ENCODE measurements at places on chromosomes 3 and 15. TPM values are rescaled to one million over a fixed set of nuclear protein-coding genes. Genes with fewer than 3 reads are reported as not detected.

The ADAMTS7 gene
- total RNA-seq = 6.2 TPM

The NAA50 gene
- 15.1 TPM for total RNA-seq

The CAPN7 gene
- 118 TPM for total RNA-seq

The CRBN gene
- 43.7 TPM for total RNA-seq

The LTK gene
- 8.1 TPM for total RNA-seq

The SKOR1 gene
- total RNA-seq = 5.8 TPM

The ALPK3 gene
- 0.58 TPM for total RNA-seq

The CPEB1 gene
- total RNA-seq = not detected

The ITGA11 gene
- 2.9 TPM for total RNA-seq

The ARGFX gene
- not detected for total RNA-seq

DNA sequence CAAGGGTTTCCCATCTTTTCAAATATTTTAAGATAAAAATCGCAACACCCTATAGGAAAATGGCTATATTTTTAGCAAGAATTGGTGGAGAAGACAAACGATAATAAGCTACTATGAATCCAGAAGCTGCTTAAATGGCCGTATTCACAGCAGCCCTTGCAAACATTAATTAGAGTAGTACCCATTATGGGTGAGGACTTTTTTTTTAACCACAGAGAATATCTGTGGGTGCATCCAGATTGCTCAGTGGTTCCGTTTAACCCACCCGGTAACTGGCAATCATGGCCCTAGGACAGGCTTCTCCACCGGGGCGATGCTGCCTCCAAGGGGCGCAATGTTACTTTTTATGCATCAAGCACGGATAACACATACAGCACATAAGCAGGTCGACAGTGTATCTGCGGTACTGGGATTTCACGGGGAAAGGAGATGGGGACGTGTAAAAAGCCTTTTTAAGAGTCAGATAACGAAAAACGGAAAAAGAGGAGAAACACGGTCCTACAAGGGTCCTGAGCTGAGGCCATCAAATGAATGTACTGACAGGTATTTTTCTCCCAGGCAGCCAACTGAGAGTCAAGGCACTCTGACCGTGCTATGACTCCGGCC lies 968 bp upstream of the TMEM266 start:
- DNase-seq = peak; percentile 53
- H3K27ac ChIP-seq = no peak overlapping the region
- peaks cover 60% of the 10 kb centered on the region for H3K27me3 ChIP-seq
- peak overlapping the region; percentile 63 for H3K4me3 ChIP-seq
- peaks cover 31% of the 10 kb centered on the region for H3K4me1 ChIP-seq
- H3K36me3 ChIP-seq = no peaks in the 10 kb centered on the region

- H3K4me3 ChIP-seq = no peak overlapping the region
- DNase-seq = peak; percentile 84
- H3K36me3 ChIP-seq = no peaks in the 10 kb centered on the region
- peaks cover 54% of the 10 kb centered on the region for H3K4me1 ChIP-seq
These were observed 1.6 kb upstream of the LTF start for GRCh38 chr3:46466273-46466672.

- H3K36me3 ChIP-seq = no peaks in the 10 kb centered on the region
- no peak for DNase-seq
- no peak overlapping the region for H3K27ac ChIP-seq
- no peaks in the 10 kb centered on the region for H3K27me3 ChIP-seq
- H3K4me3 ChIP-seq = no peak overlapping the region
These were observed 107.7 kb downstream of the IGF2BP2 start for GRCh38 chr3:185717121-185717520.

DNA sequence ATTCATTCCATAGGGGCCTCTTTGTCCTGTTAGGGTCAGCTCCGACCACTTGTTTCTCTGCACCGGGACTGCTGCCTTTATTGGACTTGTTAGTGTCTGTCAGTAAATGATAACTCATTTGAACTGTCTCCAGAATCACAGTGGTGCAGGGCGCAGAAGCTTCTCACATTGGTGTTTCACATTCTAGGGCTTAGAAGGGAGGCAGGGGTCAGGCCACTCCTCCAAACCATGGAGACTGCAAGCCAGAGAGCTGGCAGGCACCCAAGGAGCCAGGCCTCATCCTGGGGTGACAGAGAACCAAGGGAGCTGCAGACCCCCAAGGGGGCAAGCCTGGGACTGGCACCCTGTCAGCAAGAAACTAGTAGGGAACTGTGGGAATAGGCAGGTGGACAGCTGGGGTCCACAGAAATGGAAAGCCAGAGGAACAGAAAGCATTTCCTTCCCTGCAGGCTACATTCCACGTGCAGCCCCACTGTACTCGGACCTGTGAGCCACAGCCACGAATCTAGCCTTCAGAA lies 49.1 kb downstream of the CCNL1 start:
- no peaks in the 10 kb centered on the region for H3K27me3 ChIP-seq
- no peak overlapping the region for H3K4me3 ChIP-seq
- no peak for DNase-seq
- H3K4me1 ChIP-seq = peaks cover 43% of the 10 kb centered on the region
- H3K27ac ChIP-seq = peak overlapping the region; percentile 45
- no peaks in the 10 kb centered on the region for H3K36me3 ChIP-seq

DNA sequence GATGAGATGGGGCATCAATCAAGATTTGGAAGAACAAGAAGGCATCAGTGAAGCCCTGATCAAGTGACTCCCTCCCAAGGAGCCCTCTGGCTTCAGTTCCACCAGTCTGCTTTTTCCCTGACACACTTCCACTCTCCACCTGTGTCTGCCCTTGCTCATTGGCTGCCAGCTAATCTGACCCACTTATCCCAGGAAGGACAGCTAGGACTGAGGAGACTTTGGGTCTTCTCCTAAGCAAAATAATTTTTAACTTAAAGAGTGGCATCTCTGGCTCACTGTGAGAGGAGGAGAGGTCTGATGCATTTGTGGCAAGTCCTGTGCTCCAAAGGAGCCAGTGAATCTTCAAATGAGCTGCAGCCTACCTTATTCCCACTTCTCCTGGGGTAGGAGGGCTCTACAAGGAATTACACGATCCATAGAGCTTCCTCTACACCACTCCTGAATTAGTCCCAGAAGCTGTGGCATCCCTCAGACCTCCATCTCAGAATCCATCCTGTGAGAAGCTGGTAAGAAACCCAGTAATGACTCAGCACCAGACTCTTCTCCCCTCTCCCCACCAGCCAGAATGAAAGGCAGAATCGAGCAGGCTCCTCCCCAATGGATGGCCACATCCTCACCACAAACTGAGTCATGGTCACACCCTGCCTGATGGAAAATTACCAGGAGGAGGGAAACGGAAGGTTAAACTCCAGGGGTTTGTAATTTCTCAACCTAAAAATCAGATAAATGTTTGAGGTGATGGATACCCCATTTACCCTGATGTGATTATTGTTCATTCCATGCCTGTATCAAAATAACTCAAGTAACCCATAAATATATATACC lies 6.3 kb upstream of the PKM start:
- no peak overlapping the region for H3K4me3 ChIP-seq
- DNase-seq = peak; percentile 64
- peak overlapping the region; percentile 73 for H3K27ac ChIP-seq
- H3K36me3 ChIP-seq = peaks cover 15% of the 10 kb centered on the region

DNA sequence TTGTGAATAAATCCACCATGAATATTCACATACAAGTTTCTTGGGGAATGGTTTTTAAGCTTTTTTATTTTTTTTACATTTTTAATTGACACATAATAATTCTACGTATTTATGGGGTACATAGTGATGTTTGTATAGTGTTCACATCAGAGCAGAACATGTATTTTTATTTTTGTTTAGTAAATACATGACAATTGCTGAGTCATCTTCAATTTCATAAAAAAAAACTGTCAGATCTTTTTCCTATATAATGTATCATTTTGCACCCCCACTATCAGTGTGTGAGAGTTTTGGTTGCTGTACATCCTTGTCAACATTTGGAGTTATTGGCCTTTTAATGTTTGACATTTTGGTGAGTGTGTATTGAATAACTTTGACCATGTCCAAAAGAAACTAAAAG lies 39.9 kb upstream of the FILIP1L start:
- H3K36me3 ChIP-seq = no peaks in the 10 kb centered on the region
- peaks cover 30% of the 10 kb centered on the region for H3K4me1 ChIP-seq
- H3K27ac ChIP-seq = no peak overlapping the region
- no peak overlapping the region for H3K4me3 ChIP-seq
- H3K27me3 ChIP-seq = no peaks in the 10 kb centered on the region

DNA sequence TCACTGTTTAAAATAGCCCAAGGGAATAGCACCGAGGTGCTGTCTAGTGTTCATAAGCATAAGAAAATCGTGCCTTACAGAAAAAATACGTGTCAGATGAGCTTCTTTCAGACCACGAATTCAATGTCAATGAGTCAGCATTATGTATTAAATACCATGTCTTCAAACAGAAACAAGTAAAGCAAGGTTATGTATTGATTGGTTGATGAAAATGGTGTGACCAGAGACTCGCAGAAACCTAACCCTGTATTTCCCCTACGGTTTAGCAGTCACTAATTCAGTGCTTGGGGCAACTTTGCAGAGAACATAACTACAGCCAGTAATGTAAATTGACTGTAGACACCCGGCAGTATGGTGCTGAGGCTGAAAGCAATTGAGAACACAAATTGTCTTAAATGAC lies 307.7 kb downstream of the IL5RA start:
- no peak overlapping the region for H3K27ac ChIP-seq
- H3K4me1 ChIP-seq = no peaks in the 10 kb centered on the region
- H3K27me3 ChIP-seq = no peaks in the 10 kb centered on the region
- H3K4me3 ChIP-seq = no peak overlapping the region
- DNase-seq = no peak

DNA sequence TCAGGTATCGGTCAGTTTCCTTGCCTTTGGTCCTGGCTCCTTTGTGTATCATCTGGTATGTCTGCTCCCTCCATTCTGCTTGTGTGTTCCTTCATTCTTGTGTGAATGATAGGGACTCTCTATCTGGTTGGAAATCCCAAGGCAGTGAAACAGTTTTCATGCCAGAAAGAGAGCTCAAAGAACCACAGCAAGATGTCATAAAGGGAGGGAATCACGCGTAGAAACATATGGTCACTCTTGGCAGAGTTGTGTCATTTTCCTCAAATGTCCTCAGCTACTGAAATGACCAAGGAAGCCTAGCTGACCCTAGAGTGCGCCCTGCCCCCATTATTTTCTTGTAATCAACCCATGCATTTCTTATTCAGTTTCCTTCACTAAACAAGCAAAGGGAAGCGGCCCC lies 48.0 kb downstream of the RASGRP1 start:
- H3K27me3 ChIP-seq = no peaks in the 10 kb centered on the region
- H3K4me3 ChIP-seq = no peak overlapping the region
- H3K36me3 ChIP-seq = no peaks in the 10 kb centered on the region
- no peaks in the 10 kb centered on the region for H3K4me1 ChIP-seq

DNA sequence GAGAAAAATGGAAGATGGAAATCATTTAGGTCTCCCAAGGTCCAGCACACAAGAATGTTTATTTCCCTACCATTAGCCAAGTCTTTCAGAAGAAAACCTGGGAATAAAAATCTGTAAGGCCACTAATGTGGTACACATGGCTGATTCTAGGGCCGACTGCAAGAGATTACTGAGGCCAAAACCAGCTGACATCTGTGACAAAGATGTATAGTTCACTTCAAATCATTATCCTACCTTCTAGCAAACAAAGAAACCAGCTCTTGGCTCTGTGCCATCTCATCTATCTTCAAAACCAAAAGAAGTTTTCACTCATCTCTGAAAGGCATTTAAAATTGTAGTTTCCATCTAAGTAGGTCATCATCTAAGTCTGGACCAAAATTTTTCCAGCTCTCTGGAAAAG lies 43.9 kb downstream of the ERC2 start:
- H3K4me1 ChIP-seq = no peaks in the 10 kb centered on the region
- no peaks in the 10 kb centered on the region for H3K36me3 ChIP-seq
- DNase-seq = no peak
- no peak overlapping the region for H3K27ac ChIP-seq
- no peaks in the 10 kb centered on the region for H3K27me3 ChIP-seq

- H3K4me3 ChIP-seq = no peak overlapping the region
- no peak overlapping the region for H3K27ac ChIP-seq
- no peaks in the 10 kb centered on the region for H3K27me3 ChIP-seq
- H3K4me1 ChIP-seq = no peaks in the 10 kb centered on the region
- DNase-seq = no peak
- peaks cover 4% of the 10 kb centered on the region for H3K36me3 ChIP-seq
These were observed 47.9 kb downstream of the PIK3CA start for GRCh38 chr3:179196098-179196497.

DNA sequence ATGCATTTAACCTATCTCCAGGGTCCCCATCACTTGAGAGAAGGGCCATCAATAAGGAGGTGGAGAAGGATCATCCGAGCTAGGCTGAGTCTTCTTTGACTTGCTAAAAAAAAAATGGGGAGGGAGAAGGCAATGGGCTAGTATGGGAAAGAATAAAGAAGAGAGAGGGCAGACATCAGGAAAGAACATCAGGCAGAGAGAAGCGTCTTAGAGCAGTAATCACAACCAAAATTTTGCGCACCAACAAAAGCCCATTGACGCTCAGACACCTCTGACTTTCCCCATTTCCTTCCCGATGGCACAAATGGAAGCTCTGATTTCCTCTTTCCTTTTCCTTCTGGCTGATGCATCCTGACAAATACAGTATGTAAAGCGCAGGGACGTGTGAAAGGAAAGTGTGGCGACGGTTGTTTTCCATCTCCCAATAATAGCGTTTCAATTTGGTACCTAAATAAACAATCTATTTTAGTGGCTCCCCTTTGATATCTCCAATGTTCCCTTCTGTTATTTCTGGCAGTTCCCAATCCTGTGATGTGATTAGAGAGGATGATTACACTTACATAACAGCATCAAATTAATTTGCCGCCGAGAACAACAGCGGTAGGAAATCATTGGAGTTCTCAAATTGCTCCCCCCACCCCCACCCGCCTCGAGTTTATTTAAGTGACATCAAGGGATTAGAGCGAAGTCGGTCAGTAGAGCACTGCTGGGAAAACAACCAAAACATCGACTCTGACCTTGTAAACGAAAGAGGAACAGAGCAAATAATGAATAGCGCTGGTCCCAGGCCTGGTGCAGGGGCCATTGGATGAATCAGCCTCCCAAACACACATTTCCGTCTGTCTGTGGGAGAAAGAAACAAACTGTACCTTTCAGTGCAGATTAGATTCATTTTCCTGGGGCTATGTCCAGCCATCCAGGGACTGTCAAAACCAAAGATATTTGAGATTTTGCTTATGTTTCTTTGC lies 273.3 kb upstream of the ICE2 start:
- no peaks in the 10 kb centered on the region for H3K36me3 ChIP-seq
- no peak overlapping the region for H3K27ac ChIP-seq
- peak; percentile 35 for DNase-seq
- no peak overlapping the region for H3K4me3 ChIP-seq
- H3K27me3 ChIP-seq = no peaks in the 10 kb centered on the region
- peaks cover 21% of the 10 kb centered on the region for H3K4me1 ChIP-seq

GRCh38 chr3:5390221-5390620 lies 202.7 kb downstream of the EDEM1 start:
- H3K36me3 ChIP-seq = no peaks in the 10 kb centered on the region
- no peak overlapping the region for H3K27ac ChIP-seq
- DNase-seq = no peak
- H3K27me3 ChIP-seq = no peaks in the 10 kb centered on the region

- H3K27me3 ChIP-seq = no peaks in the 10 kb centered on the region
- H3K4me1 ChIP-seq = no peaks in the 10 kb centered on the region
- no peak for DNase-seq
- peaks cover 85% of the 10 kb centered on the region for H3K36me3 ChIP-seq
- H3K4me3 ChIP-seq = no peak overlapping the region
These were observed 16.3 kb downstream of the PLXNB1 start for GRCh38 chr3:48413611-48414010.

Data from stomach (tissue), 19 donors.